Kasumi-1 (cell line): ENCODE measurements at places on chromosomes 1 and 21.

DNA sequence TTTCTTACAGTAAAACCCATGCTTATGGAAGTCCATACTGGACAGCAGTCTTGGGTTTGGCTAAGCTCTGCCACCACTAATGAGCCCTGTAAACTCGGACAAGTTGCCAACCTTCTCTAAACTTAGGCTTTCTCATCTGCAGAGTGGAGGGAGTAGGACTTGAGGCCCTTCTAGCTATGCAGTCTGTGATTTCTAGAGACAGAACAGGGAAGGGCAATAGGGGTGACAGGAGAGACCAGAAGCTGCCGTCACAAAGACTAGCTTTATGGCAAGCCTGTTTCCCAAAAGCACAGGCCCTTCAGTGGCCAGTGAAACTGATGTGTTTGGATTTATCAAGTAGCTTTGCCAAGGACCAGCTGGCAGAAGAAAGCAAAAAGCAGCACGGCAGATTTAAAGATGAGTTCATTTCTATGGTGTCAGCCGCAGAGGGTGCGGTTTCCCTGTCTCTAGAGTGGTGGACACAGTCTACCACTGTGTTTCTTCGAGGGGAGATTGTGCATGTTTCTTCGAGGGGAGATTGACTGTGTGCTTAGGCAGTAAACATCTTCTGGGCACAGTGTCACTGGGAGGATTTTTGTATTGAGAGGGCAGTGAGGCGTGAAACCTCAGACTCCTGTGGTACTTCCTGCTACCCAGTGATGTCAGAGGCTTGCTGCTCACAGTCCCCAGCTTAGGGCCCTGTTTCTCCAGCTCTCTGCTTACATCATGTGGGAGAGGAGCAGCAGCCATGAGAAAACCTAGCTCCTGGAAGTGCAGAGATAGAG lies 119.0 kb downstream of the ROR1 start:
- DNase-seq = no peak

DNA sequence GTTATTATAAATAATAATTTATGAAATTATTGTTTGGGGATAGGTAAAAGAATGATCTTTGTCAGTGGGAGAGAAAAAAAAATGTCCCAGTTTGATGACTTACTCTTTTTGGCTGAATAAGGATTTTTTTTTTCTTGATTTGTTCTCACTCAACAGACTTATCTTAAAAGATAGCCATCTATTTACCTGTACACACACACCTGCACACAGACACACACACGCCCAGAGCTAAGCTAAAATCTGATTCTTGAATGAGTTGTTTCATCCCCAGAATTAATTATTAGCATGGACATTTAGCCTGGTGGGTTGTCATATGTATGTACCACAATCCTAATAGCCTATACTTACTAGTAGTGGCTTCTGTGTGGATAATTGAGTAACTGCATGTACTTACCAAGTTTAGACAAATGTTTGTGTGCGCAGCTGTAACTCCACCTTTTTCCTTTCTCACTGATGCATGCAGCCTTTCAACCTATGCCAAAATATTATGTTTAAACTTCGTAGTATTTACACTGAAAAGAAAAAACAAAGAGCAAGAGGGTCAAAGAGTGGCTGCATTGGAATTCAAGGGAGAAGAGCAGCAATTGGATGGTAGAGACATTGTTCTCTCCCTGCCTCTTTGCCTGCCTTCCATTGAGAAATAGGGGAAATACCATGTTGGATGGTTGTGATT lies 174.3 kb downstream of the ADGRL2 start:
- no peak for DNase-seq

GRCh38 chr1:233587958-233588799 lies 25.7 kb upstream of the KCNK1 start:
- DNase-seq = no peak

DNA sequence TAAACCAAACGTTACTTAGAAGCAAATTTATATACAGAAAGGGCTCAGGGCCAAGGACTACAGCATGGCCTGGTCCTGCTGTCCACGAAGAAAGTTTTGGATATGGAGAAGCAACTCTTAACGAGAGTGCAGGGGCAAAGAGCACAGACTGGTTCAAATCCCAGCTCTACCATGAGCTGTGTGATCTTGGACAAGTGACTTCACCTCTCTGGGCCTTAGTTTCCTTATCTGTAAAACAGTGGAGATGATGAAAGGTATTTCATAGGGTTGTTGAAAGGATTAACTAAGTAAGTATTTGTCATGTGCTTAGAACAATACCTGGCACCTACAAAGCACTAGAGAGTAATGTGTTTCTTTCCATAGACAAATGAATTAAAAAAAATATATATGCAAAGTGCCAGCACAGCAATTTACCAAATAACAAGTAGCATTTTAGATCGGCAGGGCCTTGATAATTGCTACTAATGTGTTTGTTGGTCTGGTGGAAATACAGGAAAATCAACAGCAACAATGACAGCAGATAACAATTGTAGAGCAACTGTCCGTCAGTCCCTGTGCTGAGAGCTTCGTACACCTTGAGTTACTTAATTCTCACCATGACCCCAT lies 25.4 kb downstream of the TMCO4 start:
- DNase-seq = no peak

- DNase-seq = peak; percentile 91
Observed at GRCh38 chr1:174114788-174115448, 44.4 kb upstream of the RABGAP1L start.

GRCh38 chr1:54361342-54361741 lies 44.9 kb downstream of the SSBP3 start:
- DNase-seq = no peak

DNA sequence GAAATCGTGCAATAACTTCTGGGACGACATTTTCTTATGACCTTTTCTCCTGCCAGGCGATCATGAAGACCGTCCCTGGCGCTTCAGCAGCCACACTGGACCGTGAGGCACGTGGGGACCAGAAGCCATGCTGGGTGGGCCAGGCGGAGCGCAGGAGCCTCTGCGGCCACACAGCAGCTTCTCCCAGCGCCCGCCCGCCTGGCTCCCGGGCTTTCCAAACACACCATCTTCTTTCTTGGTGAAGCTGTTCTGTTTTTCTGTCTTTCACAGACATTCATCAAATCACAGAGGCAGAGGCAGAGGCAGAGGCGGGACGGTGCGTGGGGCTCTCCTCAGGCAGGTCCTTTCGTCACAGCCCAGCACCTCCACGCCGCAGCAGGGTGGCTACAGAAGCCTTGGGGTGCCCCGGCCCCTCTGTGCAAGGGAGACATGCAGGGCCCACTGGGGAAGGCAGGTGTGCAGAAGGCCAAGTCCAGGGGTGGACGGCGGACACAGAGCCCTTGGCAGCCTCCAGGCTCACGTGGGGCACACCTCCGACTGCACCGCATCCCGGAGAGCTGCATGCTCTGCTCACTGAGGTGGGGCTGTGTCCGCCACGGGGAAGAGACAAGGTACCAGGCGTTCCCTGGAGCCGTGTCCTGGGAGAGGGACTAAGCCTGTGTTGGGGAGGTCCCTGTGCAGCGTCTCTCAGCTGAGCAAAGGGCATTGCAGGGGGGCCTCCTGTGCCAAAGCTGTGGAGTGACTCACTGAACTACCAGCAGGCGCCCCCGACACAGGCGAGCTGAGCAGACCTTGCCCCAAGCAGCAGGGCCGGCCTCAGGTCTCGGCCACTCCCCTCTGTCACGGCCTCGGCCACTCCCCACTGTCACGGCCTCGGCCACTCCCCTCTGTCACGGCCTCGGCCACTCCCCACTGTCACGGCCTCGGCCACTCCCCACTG lies 2.6 kb upstream of the TMEM240 start:
- DNase-seq = no peak

DNA sequence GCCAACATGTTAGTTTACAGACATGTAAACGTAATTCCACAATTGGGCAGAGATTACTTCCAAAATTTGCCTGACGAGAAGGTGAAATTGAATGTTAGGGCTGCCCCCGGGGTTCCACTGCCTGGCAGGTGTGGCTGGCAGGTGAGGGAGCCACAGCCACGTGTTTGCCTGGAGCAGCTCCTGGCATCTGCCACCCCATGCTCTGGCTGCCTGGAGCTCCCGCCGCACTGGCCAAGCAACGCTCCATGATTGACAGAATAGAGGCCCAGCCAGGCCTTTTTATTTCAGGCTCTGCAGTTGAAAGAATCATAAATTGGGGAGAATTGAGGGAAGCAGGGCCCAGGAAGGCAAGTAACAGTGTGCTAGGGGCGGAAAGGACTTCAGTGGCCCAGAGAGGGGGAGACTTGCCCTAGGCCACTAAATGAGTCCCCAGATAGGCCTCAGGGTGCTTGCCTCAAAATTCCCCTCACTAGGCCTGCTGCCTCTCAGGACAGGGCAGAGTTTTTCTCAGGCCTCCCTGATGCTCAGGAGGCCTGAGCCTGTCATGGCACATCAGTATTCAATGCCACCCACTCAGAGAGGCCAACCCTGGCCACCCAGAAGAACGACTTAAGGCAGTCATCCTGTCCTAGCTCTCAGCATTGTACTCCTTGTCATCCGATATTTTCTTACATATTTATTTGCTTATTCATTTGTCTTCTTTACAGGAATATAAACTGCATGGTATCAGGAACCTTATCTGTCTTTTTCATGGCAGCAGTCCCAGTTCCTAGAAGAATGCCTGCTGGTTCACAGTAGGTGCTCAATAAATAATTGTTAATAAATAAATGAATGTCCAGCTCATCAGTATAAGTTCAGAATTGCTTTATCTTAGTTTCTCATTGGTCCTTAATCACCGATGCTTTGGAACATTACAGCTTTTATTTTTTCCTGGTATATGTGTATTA lies 16.6 kb upstream of the S1PR1 start:
- DNase-seq = no peak

GRCh38 chr21:33312121-33312520 lies 12.6 kb upstream of the IFNAR1 start:
- no peak for DNase-seq

DNA sequence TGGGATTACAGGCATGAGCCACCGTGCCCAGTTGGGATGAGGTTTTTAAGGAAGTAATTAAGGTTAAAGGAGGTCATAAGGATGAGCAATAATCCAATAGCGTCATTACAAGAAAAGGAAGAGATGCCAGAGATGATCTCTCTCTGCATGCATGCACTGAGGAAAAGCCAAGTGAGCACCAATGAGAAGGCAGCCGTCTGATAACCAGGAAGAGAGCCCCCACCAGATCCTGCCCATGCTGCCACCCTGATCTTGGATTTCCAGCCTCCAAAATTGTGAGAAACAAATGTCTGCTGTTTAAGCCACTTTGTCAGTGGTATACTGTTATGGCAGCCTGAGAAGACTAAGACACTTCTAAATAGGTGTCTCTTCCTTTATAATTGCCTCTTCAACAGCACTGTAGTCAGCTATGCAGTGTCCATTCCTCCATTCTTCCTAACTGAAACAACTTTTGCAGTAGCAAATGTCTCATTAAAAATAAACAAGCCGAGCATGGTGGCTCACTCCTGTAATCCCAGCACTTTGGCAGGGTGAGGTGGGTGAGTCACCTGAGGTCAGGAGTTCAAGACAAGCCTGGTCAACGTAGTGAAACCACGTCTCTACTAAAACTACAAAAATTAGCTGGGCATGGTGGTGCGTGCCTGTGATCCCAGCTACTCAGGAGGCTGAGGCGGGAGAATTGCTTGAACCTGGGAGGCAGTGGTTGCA lies 216.2 kb upstream of the RUNX1 start:
- DNase-seq = no peak

GRCh38 chr1:215160351-215160750 lies 77.8 kb downstream of the KCNK2 start:
- no peak for DNase-seq

DNA sequence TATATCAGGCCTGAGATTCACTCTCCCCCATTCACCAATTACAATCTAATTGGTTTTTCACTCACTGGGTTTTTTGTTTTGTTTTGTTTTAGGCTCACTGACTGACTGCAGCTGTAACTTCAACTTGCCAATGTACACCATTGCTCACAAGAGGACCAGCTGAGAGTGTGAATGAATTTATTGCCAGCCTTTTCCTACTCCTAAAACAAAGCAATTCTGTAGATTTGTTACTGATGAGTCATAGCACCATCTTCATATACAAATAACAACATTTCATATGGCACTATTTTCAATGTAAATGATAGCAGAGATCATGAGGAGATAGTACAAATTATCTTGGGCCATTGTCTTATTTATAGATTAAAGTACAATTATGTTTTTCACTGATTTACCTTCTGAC lies 76.0 kb upstream of the DPYD start:
- DNase-seq = no peak

DNA sequence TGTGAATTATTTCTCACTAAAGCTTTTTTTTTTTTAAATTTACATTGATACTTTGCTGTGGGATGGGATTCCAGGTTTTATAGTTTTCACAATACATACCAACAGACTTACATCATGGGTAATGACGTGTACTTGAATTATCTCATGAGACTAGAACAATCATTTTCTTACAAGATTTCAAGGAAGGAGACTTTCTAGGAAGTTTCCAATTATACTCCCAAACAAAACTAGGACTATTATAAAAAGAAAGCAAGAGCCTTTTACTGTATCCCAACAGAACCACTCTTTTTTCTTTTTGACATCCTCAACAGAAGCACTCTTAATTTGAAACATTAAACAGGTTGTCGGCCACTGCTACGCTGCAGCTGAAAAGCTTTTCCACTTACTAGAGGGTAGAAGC lies 48.7 kb downstream of the TESK2 start:
- DNase-seq = no peak

DNA sequence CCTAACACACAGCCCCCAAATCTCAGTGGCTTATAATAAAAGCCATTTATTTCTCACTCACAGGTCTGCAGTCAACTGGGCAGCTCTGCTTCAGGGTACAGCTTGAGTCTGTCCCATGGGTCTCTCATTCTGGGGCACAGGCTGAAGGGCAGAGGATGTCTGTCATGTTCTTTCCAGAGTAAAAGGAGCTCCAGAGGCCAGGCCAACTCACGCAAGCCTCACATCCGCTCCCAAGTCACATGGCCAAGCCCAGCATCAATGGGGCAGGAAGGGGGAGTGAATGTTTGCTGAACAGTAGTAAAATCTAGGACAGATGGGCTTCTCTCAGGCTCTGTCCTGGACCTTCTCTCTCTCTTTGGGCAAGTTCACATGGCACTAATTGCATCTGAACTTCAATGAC lies 7.1 kb upstream of the SSBP3 start:
- DNase-seq = peak; percentile 25

DNA sequence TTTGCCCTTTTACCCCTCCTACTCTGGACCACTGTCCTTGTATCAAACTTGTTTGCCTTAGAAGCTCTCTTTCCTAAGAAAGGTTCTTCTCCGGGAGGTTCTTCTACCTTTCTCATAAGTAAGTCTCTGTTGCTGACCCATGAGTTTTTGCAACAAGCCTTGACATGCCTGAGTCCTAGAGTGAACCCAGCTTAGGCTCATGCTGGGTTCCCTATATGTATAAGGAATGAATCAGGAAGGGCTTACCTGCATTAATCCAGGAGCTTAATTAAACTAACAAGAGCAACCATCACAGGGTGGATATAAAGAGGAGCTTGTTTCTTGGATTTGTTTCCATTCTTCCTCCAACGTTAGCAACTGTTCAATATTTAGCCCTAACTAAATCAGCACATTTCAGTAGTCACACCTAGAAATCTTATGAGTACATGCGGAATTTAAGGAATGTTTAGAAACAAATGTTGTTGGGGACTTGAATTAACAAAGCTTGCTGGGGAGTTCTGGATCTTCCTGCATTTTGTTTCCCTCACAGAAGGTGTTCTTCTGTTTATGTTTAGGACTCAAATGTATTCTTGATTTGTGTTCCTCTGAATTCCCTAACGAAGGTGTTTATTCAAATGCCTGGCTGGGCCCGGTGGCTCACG lies 64.3 kb upstream of the RAB3GAP2 start:
- no peak for DNase-seq

- no peak for DNase-seq
Observed at GRCh38 chr1:55272994-55273393, 57.8 kb upstream of the USP24 start.
